ENCODE measurements at places on chromosomes 6 and 20. TPM values are rescaled to one million over a fixed set of nuclear protein-coding genes. Genes with fewer than 3 reads are reported as not detected.

- DNase-seq, result no peak
Measured at GRCh38 chr6:87071683-87072082, 23.2 kb downstream of the CGA start.

DNA sequence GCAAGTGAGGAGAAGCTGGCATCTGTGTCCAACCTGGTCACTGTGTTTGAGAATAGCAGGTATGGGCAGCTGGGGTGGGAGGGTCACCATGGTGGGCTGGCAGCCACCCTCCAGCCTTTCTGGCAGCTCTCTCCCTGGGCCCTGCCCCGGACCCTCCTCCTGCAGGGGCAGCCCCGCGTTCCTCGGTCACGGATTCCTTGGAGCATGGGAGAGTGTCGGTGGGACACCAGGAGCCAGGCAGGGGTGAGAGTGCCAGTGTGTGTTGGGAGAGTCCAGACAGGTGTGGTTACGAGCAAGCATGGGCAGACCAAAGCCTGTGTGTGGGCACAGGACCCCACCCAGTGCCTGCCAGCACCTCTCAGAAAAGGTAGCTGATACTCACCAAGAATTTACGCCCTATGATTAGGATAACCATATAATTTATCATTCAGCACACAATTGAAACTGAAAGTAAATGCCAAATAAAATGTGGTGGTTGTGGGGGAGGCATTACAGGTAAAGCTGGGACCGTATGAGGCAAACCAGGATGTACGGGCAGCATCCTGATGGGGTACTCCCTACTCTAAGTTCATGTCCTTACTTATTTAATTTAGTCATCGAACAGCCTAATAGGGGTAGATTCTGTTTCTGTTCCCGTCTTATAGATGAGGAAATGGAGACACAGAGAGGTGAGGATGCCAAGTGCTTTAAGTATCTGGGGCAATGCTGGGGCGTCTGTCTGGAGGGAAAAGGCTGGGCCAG, 542 bp downstream of the FGD2 start:
- no peak for DNase-seq

DNA sequence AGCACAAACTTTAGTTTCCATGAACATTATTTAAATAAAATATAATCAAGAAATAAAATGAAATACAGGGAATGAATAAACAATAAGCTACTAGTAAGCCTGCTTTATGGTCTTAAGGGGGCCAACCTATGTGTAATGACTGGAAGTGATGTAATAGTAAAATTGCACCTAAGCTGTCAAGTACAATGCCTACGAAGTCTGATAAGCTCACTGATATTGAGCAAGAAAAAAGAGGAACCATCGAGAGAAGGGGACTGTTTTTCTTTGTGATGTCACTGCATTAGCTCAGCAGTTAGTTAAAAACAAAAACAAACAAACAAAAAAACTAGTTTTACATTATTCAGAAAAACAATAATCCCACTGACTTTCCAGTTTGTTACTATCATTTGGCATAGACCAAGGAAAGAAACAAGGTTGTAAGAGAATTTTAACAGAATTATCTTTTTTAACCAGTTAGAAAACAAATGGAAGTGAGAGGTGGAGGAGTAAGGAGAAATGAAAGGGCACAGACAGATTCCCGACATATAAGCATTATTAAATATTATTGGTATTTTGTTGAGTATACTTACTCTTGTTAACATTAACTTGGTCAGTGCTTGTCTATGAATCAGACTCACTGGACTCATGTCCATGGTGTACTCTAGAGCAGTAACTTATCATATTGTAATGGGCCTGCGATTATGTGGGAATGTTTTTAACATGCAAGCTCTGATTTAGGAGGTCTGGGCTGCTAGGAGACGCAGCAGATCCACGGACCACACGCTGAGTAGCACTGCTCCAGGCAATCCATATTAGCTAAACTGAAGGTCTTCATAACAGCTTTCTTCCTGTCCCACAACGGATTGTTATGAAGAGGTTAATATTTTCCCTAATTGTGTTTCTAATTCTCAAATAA, 99.6 kb upstream of the HMGCLL1 start:
- peak; percentile 67 for DNase-seq

DNA sequence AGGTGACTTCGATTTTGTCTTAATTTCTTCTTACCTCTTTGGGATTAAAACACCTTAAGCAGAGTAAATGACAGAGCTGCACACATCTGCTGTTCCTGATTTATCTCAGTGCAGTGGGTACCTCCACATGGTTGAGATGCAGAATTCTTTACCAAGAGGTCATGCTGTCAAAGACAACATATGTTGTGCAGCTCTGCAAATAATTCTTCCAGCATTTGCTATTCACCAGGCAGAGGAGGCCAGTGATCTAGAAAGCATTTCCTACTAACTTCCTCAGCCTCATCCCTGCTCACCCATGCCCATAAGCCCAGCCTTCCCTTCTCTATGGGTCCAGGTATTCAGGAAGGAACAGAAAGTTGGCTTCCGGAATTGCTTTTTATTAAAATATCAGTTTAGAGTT, 109.3 kb downstream of the THBS2 start:
- no peak for DNase-seq

DNA sequence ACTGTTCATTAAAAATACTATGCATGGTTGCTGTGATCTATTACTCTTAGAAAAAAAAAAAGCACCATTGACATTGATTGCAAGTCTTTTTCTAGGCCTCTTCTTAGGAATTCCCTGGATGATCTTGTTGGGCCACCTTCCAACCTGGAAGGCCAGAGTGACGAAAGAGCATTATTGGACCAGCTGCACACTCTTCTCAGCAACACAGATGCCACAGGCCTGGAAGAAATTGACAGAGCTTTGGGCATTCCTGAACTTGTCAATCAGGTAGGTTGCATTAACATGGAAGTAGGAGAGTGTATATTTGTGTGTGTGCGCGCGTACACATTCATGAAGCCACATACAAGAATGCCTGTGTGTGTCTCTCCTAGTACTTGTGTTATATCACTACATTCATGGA, 140.4 kb downstream of the NCOA3 start:
- DNase-seq, result no peak

DNA sequence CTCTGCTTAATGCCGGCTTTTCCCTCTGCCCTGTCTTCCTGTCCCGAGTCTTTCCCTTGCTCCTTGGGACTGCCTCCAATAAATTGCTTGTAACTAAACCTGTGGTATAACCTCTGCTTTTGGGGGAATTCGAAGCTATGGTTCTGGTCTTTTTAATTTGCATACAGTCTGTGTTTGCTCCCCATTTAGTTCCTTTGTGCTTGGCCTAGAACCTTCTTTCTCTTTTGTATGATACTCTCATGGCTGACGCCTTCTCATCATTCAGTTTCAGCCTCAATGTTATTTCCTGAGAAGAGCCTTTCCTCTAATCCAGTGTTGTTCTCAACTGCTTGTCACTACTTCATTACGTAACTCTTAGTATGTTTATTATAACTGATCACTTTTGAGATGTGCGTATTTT, 248.0 kb downstream of the PHF3 start:
- DNase-seq, result no peak

DNA sequence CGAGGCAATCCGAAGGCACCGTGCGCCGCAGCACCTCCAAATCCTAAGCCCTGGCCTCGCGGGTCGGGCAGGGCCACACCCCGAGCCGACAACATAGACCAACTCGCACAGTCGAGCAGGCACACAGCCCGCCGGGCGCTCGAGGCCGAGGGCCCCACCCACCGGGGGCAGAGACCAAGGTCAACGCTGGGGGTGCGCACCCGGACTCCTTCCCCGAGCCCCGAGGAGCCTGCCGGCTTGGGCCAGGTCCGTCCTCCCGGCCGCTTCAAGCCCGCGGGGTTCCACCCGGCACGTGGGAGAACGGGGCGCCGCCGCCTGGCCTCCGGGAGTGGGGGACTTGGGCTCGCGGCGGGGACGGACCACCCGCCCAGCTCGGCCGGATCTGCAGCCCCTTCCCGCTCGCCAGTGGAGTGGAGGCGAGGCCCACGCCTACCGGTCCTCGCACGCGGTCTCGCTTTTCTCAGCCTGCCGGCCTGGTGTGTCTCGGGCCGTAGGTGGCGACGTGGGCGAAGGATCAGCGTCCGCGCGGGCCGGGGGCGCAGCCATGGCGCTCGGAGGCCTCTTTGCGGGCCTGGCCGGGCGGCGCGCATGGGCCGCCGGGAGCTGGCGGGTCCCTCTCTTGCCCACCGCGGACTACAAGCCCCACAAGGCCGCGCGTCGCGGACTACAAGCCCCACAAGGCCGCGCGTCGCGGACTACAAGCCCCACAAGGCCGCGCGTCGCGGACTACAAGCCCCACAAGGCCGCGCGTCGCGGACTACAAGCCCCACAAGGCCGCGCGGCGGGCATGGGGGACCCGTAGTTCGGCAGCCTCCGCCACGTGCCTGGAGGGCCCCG, at the start of gene UCKL1:
TSS of gene UCKL1 (minus strand) at position 590 of the 837 bp plus-strand sequence. CDS start at position 546, 44 bp downstream.
- peak; percentile 91 for DNase-seq

DNA sequence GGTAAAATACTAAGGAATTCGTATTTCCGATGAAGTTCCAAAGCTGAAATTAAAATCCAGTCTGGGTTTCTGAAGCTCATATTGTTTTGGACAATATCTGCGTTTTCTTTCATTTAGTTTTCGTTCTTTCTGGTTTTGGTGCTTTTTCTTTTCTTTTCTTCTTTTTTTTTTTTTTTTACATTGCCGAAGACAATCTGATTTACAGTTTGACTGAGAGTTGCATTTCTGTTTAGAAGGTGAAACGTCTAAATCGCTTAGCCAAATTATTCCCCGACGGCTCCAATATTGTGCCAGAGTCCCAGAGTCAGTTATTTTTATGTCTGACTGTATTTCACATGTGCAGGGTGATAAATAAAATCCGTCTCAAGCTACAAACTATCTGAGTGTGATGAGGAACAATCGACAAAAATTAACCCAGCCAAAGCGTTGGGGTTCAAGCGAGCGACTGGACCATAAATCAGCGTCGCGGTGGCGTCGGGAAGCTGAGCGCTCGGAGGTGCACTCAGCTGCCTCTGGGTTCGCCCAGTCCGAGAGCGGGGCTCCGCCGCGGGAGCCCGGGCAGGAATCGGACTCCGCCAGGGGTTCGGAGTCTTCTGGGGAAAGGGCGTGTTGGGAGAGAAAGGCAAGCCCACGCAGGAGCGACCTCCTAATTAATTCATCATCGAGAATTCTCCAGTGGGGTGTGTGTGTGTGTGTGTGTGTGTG, 8.2 kb upstream of the TBX18 start:
- no peak for DNase-seq

- DNase-seq, result peak; percentile 75
Measured at GRCh38 chr6:157669747-157670216, 153.3 kb upstream of the SNX9 start.

DNA sequence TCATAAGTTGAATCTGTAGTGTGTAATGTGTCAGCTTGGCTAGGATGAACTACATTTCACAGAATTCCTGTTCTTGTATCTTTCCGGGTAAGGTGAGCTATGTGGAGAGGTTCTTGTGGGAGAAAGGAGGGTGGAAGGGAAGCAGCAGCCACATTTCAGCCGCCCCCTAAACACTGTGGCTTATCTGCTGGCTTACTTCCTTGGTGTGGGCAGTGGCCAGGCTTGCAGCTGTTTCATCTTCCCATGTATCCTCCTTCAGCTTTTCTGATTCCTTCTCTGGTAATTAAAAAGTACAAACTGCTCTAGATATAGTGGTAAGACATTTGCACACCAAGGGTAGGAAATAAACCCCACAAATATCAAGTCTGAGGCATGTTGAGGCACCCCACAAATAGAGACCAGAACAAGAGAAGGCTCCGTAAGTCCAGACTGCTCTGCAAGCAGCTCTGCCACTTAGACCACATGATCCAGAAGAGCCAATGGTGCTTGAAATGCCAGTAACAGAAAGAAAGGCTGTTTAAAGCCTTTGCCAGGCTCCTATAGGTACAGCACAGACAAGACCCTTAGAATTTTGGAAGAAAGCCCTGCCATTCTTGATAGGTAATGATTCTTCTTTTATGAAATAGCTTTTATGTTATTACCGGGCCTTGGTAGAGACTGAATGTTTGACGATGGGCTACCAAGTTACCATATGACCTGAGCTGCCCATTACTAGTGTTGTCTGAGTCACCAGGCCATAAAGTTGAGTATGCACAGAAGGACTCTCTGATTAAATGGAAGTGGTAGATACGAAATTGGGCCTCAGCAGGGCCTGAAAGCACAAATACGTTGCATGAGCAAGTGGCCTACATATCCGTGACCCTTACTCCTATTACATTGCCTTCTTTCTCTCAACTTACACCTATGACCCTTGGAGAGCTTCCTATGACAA, 215.0 kb upstream of the SGK1 start:
- DNase-seq, result no peak

DNA sequence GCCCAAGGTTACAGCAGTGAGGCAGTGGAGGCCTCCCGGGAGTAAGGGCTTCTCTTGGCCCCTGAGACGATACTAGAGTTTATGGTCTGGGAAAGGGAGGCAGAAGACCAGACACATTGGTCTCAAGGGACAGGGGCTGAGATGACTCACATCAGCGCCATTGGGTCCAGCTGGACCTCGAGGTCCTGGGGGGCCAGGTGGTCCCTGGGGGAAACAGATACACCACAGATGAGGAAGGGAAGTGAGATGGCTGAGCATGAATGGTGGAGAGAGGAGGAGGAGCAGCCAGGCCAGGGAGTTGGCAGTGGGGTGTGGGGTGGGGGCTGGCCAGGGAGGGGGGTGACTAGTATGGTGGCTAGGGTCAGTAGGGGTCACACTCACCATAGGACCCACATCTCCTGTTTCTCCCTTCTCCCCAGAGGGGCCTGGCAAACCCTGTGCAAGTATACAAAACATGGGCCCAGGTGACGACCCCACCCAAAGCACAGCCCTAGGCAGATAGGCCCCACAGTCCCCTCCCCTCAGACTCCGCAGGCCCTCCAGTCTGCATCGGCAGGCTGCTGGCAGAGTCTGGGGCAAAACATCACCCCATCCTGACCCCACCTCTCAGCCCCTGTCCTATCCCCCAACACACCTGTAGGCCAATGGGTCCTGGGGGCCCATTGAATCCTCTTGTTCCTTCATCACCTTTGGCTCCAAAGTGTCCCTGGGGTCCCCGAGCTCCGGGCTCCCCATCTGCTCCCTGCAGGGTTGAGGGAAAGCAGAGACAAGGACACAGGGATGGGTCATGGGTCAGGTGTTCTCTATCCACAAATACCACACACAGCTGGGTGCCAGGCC, 21.9 kb downstream of the COL11A2 start:
- no peak for DNase-seq

DNA sequence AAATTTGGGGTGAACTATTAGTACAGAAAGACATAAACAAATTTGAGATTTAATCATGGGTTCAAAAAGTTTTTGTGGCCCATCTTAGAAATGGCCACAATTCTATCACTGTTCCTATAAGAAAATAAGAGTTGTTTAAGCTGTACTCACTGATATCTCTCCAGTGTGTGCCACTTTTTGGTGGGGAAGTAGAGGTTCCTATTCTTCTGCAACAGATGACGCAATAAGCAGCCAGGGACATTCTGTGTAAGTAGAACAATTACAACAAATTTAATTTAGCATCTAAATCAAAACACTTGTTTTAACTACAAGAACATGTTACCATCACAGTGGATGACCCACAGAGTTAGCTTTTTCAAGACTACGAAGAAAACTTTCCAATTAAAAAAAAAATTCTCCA, 9.9 kb downstream of the SERAC1 start:
- DNase-seq, result no peak

Gene COL9A3
- polyA plus RNA-seq, result 47.6 TPM

Gene ZNF165
- polyA plus RNA-seq, result 3.3 TPM

Gene ANGPT4
- 0.07 TPM for polyA plus RNA-seq

Gene CEP57L1
- 39.8 TPM for polyA plus RNA-seq

Gene DZANK1
- 9.8 TPM for polyA plus RNA-seq

Gene SLC52A3
- 0.48 TPM for polyA plus RNA-seq

Data from right lung (tissue), 10 donors.